GF-D8 (cell line): ENCODE measurements at places on chromosomes 6 and 20.

DNA sequence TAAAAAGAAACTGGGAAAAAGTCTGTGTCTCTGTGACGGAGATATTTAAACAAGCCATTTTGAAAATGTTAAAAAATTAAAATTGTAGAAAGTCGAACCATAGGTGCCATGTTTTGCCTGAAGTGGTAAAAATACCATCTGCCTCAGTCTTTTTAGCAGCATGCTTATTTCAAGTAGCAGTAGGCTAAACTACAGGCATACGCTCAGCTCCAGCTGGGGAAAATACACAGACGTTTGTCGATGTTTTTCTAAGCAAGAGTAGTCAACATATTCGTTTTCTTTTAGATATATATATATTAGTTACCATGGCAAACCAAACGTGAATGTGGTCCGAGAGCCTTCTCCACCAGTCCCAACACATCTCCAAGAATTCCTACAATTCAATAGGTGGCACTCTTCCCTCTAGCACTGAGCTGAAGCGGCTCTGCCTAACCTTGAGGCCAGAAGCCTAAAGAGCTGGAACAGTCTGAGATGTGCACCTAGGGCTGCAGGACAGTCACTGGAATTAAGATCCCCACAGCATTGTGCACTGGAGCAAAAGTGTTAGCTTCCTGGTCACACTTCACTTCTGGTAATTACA, 70.2 kb upstream of the BEND3 start:
- DNase-seq = no peak

- no peak for DNase-seq
Measured at GRCh38 chr20:2739042-2739398, 46.4 kb downstream of the EBF4 start.

DNA sequence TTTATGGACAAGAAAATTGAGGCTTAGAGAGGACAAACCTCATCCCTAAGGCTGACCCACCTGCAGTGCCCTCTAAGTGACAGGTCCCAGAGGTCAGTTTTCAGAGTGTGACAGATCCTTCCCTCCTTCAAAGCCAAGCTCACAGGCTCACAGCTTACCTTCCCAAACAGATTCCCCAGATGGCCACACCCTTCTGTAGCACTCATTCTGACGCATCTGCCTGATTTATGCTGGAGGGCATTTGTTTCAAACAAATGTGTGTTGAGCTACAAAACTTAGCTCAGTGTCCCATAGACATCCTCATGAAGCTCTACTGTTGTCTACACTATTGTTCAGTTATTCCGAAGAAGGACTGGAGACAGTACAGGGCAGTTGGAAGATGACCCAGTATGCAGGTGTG, 60.6 kb upstream of the RIN2 start:
- no peak for DNase-seq

- DNase-seq = no peak
Measured at GRCh38 chr6:5241252-5241651, 19.5 kb downstream of the LYRM4 start.

DNA sequence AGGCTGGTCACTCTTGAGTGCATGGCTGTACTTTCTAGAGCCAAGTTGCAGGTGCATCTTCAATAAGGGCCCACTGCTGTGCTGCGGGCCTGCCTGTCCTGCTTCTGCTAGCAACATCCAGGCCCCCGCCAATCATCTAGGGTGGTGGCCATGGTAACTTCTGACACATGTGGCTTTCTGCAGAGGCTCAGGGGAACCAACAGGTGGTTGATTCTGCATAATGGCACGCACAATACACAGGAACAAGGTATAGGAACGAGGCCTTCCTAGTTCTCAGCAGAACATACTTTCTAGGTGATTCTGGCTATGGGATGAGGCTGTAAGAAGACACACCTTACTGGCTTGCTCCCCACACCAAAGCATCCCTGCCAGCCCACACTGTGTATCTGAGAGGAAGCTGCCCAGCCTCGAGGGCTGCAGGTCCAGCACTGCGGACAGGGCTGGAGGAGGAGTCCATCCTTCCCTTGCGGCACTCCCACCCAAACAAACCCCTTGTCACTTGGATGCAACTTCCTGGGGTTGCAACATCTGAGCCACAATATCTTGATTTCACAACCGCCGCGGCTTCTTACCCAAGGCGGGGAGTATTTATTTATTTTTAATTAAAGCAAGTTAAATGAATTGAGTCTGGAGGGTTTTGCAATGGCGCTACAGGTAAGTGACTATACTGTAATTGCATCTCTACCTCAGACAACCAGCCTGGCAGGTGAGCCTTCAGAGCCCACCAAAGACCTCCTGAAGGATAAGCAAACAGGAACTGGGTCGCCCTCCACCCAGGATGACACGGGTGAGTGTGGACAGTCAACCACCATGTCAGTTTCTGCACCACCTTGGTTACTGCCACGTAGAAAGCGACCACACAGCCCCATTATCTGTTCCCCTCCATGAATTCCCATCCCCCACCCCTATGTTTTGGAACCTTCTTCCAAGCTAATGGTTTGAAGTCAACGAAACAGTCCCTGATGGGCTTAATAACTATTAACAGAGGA, 49.6 kb downstream of the SULF2 start:
- DNase-seq = peak; percentile 71

GRCh38 chr6:142975365-142975764, 30.4 kb upstream of the HIVEP2 start:
- no peak for DNase-seq

GRCh38 chr6:161459008-161459615, 185.3 kb upstream of the AGPAT4 start:
- no peak for DNase-seq

- no peak for DNase-seq
Measured at GRCh38 chr20:34888468-34888867, 12.1 kb downstream of the ACSS2 start.

GRCh38 chr6:89252907-89253306, 35.7 kb upstream of the GABRR1 start:
- DNase-seq = no peak
